ENCODE measurements at places on chromosomes 2 and 18.

DNA sequence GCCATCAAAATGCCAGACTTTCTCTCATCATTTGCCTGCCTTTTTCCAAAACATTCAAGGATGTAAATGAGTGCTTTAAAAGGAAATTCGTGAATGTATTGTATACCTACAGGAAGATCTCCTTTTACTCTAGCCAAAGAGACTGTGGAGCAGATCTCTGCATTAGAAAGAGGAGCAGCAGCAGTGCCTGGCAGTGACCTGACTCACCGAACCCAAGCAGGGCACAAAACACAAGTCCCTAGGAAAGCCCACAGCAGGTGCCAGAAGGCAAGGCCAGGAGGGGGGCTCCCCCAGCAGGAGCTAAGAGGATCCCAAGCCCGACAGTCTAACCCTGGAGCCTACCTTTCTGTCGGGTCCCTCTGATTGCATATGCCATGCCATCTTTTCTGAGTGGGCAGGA, 47.9 kb downstream of the L3MBTL4 start:
- DNase-seq = no peak

DNA sequence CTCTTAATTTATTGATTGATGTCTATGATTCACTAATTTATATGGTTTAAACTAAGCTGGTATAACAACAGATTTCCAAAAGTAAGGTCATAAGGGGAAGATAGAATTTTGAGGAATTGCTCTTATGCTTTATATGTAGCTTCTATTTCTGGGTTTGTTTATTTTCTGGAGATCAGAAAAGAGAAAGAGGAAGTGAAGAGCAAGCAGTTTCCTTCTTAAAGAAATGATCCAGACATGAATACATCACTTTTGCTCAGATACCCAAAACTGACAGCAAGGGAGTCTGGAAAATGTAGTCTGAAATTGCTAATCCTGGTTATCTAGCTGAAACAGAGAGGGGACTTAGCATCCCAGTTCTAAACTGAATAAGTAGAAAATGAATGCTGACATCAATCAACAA, 912.5 kb upstream of the CRIM1 start:
- no peak for DNase-seq

DNA sequence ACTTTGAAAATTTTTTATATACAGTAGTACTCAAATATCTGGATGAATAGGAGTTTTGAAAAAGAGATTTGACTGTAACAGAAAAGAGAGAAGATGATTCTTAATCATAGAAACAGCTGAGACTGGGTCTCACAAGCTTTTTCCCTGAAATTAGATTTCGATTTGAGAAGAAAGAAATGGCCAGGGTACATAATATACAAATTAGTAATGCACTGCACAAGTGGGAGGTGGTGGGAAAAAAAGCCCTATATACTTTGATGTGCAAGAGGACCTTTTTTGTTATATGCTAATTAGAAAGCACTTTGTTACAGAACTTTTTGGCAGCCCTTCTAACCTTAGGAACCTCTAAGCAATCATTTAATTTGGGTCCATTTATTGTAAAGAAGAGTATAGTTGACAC, 62.9 kb downstream of the EML4 start:
- DNase-seq = no peak

GRCh38 chr2:228509021-228509420, 327.5 kb upstream of the SPHKAP start:
- DNase-seq = no peak

DNA sequence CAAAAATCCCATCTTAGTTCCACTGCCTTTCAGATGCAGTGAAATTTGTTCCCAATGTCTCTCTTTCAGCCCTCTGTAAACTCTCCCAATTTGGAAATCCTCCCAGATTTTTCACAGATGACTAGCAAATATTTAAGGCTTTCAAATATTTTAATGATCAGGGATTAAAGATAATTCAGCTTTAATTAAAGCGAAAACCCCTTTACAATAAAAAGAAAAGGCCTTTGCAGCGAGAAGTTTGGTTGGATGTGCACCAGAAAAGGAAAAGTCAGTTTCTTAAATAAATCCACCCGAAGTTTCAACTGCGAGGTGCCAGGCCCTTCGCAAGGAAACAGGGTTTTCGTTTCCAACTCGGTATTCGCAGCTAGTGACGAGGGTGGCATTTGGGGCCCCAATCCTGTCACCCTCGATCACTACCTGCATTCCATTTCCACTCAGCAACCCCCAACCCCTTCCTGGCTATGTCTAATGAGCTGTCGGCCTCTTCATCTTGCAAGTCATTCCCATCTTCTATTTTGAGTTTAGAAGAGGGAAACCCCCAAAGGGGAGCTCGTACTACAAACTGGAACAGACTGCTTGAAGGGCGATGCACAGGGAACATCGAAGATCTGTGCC, 1.5 kb downstream of the RAX start:
- no peak for DNase-seq

GRCh38 chr2:64979744-64980143, 9.5 kb upstream of the SLC1A4 start:
- DNase-seq = no peak

- DNase-seq = no peak
Measured at GRCh38 chr18:23056315-23056714, 79.0 kb upstream of the CABLES1 start.

GRCh38 chr2:8418721-8419120, 263.1 kb upstream of the ID2 start:
- no peak for DNase-seq

DNA sequence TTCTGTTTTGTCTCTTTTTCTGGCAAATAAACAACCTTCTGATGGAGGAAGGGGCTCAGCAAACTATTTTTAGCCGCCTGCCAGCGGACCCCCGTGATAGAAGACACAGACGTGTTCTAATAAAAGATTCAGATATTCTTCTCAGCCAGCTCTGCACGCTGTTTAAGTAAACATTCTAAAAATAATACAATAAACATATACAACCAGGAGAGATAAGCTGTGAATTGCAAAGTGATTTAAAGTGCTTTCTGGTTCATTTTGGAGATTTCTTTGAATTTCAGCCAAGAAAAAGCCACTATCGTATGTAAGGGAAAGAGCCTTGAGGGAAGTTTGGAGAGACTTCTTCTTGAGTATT, 201.3 kb downstream of the EPHA4 start:
- DNase-seq = no peak

DNA sequence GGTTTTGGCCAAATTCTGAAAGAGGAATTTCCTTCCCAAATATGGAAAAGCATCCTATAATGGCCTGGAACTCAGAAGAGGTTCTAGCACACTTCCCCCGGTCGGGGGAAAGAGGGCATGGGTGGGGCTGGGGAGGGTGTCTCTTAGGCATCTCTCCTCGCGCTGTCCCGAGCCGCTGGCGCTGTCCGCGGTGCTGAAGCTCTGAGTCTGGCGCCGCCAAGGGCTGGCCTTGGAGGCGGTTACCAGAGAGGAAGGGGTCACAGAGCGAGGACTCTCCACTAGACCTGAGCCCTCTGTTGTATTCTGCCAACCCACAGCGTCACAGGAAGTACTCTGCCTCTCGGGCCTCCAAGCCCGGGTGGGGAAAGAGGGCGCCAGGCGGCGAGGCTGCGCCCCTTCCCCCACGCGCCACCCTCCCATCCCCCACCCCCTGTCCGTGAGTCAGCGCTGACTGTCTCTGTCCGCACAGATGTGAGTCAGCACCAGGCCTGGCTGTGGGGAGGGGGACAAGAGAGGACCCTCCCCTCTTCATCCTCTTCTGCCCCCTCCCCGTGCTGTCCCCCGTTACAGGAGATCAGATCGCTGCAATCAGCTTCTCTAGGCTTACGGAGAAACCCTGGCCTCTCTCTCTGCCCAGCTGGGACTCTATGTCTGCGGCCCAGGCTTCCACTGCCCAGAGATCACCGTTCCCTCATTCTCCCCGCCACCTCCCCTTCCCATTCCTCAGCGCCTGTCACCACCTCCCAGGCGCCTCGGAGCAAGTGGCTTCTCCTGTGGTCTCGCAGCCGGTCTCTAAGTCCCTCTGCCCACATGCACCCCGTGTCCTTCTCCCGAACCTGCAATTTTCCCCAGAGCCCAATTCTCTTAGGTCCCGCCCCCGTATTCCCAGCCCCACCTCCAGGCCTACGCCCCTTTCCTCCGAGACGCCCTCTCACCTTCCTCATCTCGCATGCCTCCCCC, 779 bp downstream of the PTPRN start:
- peak; percentile 17 for DNase-seq

DNA sequence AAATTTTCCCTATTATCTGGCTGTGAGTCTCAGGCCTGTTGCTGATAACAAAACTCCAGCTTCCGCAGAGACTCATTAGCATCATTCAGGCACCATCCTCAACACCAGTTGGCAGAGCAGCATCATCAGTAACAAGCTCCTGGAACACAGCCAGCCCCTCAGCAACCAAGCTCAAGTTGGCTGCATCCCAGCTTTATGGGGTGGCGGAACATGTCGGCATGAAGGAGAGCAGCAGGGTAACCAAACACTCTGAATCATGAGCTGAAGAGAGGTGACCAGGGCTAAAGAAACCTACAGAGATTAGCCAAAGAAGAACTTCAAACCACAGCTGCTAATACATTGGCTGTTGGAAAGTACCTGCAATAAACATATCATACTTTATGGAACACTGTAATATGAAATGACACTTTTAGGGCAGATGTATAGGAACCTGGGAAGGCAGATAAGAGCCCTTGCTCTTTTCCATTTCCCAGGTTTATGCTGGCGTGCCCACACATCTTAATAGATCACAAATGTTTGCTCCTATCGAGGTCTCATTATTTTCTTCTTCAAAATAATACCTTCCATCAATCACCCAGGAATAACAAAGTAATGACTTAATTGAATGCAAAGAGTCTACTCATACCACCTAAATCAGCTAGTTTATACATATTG, 63.8 kb downstream of the PDE11A start:
- no peak for DNase-seq

DNA sequence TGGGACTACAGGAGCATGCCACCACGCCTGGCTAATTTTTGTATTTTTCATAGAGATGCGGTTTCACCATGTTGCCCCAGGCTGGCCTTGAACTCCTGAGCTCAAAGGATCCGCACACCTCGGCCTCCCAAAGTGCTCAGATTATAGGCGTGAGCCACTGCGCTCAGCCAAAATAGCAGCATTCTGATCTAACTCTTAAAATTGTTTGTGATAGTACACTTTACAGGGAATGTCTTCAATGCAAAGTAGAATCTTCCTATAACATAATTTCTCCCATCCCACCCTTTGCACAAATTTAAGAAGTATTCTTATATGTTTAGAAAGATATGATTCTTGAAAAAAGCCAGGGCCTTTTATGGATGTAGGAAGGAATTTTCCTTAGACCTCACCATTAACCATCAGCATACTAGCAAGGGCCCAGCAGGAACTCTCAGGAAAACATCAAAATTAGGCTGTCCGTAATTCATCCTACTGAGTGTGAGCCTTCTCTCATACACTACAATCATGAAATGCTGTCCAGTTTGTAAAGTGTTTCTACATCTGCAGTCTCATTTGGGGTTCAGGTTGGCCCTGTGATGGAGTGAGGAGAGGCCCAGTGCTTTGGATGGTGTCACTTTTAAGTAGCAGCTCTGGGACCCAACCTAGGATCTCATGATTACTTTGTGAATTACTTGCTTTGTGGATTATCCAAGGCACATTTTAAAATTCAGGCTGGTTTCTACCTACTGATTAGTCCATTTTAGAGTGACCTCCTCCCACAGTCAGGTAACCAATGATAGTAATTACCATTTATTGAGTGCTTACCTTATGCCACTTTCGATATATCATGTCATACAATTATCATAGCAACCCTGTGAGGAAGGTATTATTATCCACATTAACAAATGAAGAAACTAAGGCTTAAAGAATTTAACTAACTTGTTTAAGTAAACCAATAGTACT, 37.5 kb upstream of the DLX1 start:
- DNase-seq = no peak

GRCh38 chr2:67201521-67201920, 195.6 kb upstream of the ETAA1 start:
- DNase-seq = no peak

GRCh38 chr2:230254152-230254881, 28.8 kb downstream of the SP140 start:
- DNase-seq = no peak

DNA sequence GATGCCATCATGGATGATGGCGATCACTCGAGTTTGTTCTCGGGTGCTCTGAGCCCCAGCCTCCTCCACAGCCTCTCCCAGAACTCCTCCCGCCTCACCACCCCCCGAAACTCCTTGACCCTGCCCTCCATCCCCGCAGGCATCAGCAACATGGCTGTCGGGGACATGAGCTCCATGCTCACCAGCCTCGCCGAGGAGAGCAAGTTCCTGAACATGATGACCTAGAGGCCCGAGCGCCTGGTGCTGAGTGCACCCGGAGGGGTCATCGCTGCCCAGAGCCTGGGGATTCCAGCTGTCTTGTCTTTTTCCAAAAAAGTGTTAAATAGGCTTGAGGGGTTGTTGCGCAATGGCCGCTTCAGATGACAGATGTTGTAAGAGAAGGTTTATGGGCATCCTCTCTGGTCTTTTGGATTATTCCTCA, 254.8 kb downstream of the GLI2 start:
- no peak for DNase-seq

- DNase-seq = no peak
Measured at GRCh38 chr2:72150861-72151356, 3.2 kb upstream of the CYP26B1 start.

DNA sequence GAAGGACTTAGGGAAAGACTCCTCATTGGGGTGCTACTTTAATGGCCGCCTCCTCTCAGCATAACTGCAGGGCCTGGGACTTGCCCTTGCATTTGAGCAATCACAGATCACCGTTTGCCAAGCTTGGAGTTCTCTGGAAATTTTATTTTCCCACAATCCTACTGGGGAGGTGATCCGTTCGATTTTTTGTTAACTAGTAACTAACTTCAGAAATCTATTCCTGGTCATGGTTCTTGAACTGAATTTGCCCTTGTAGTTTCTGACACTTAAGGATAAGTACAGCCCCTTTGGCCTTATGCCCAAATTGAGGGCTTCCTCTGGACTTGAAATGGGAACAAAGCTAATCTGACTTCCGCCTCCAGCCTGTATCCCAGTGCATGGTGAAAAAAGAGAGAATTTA, 60.5 kb upstream of the ST3GAL5 start:
- no peak for DNase-seq

DNA sequence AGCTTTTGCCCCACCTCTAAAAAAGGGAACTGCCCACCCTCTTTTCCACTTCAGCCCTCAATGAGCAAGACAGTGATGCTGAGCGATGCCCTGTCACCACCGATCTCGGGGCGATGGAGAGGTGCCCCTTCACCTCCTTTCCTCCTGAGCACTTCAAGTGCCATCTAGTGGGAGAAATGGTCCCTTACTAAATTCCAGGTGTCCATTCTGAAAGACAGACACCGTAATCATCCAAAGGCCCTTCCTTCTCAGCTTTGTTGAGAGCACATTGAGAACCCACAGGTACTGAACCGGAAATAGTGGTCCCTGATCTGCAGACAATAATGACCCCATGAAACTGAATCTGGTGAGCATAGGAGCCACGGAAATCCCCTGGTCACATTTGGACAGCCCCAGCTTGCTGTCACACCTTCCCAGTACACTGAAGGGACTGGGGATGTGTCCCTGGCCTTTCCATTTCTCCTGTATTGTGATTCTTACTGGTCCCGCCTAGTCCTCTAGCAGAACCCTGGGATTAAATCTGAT, 38.5 kb downstream of the KCTD18 start:
- DNase-seq = peak; percentile 37
